Activated CD8-positive, alpha-beta memory T cell treated with anti-CD3 and anti-CD28 coated beads for 1 hour (primary cell): ENCODE measurements at places on chromosomes 5 and 9.

DNA sequence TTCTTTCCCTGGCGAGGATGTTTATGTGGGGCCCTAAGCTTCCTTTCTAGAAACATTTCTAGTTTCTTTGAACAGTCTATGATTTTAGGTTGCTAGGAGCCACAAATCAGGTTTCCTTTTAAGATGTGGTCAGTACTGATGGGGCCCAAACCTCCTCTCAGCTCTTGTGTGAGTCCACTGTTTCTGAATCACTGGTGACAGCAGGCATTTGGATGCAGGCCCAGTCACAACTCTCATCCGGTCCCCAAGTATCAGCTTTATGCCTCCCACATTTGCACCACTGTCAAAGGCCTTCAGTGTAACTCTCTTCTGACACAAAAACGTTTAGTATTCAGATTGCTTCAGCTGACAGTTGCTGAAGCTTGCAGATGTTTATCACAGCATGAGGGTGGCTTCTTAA is 7.8 kb downstream of the DMRT2 start:
- no peak for DNase-seq

- DNase-seq = no peak
These were observed 6.6 kb downstream of the BRD9 start for GRCh38 chr5:886036-886435.

- no peak for DNase-seq
These were observed 1296.8 kb upstream of the NUDT12 start for GRCh38 chr5:104859437-104859836.

DNA sequence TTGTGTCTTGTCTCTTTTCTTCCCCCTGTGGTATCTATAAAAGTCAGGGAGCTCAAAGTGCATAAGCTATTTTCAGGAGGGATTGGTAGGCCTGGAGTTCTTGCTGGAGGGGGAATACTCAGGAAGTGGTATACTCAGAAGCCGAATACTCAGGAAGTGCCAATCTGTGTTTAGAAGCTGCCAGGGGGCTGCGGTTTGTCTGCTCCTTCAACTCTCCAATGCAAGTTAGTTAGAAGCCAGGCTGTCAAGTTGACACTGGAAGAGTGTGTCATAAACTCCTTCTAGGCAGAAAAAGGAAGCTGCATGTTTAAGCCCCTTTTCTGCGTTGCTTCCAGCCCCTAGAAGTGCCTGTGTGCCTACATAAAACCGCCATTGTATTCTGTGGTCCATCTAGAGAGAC is 366.5 kb downstream of the TAF11L14 start:
- no peak for DNase-seq

DNA sequence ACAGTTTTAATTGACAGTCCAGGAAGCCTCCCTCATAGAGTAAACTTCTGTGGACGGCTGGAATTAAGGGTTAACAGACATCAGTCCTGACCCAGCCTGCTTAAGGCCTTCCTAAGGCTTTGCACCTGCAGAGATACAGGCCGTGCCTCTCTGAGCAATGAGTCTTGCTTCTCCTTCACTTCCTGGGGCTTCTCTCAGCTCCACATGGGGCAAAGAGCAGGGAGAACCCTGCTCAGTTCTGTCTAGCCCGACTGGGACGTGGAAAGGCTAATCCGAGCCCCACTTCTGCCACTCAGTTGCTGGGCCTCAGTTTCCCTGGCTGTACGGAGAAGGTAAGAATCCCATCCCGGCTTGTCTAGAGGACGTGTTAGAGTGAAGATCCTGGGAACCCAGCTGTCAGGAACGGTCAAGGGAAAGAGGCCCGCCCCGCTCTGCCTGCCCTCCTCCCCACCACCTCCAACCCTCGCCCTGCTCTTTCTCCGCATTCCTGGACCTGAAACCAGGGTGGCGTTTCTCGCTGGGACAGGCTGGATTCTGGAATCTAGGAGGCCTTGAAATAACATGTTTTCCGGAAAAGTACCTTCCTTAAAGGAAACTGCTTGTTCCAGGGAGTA is 6.5 kb downstream of the SPAAR start:
- DNase-seq = no peak

- no peak for DNase-seq
These were observed 73.5 kb downstream of the EFNA5 start for GRCh38 chr5:107597247-107597646.
